ENCODE measurements at places on chromosomes 4 and X.

DNA sequence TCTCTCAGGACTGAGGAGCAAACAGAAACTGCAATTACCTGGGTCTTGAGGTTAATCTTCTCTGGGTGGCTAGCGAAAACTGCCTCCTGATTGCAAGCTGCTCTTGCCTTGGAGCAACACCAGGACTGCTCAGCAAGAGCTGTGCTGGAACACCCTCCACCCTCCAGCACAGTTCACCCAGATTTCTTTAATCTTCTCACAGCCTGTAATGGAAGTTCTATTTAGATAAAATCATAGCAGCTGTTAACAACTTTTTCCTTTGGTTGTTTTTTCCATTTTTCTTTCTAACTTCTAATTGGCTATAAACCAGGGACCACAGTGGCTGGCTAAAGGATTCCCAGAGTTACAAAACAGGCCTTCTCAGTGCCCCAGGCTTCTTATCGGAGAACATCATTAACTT is 36.3 kb downstream of the OPHN1 start:
- no peak for DNase-seq

- no peak for DNase-seq
Observed at GRCh38 chr4:1230971-1231636, 17.8 kb downstream of the CTBP1 start.

GRCh38 chr4:99572527-99573240 is 1.9 kb upstream of the MTTP start:
- DNase-seq: no peak

GRCh38 chr4:127403471-127404084 is 229.2 kb upstream of the INTU start:
- DNase-seq: no peak

DNA sequence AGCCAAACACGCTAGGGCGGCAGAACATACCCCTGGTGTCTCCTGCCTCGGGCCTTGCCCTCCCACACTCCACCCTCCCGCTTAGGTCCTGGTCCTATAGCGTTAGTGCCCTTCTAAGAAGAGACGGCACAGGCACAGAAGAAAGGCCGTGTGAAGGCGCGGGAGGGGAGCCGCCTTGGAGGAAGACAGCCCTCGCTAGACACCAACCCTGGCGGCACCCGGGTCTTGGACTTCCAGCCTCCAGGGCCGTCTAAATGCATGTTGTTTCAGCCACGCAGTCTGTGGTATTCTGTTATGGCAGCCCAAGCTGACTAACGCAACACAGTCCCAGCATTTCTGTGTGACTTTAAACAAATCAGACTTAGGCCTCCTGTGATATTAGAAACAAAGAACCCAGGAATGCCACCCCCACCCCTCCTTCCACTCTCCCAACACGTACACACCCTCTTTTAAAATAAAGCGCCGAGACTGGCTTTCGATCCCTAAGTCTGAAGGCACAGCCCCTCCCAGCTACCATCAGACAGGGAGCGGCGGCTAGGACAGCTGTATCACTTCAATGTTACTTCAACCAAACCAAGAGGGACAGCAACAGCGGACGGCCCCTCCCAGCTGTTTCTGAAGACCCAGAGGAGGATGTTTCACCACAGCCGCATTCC is 128.0 kb downstream of the AFAP1 start:
- DNase-seq: no peak
